Umbilical cord (tissue), 2 donors: ENCODE measurements at places on chromosomes 2 and 18.
A peak's percentile ranks its signal among the peaks of the same experiment; 100 is the strongest.

GRCh38 chr18:74608681-74609080 lies 11.0 kb downstream of the ZNF407 start:
- no peak for DNase-seq

GRCh38 chr2:41957431-41957830 lies 90.4 kb upstream of the PKDCC start:
- DNase-seq = no peak

DNA sequence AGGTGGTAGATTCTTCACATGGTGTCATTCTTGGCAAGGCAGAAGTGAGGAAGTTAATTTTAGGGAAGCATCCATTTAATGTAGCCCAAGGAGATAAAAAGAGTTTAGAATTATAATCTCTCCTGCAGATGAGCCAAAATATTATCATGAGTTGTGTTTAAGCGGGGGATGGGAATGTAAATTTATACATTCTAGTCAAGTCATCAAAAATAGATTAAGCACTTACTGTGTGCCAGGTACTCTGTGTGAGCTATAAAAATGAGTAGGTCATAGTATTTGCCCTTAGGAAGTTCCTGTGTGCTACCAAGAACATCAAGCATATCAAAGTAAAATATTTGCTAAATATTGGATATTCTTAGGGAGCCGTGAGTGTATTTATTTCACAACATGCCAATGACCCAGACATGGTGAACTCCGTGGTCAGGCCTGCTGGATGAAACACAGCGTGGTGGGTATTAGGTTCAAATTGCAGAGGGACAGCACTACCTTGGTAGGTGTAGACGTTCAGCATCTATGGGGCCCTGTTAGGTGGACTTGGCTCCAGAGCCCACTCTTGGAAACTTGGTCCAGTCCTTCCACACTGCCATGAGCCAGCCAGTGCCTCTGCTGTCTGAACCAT lies 37.4 kb downstream of the MEIS1 start:
- DNase-seq = no peak

DNA sequence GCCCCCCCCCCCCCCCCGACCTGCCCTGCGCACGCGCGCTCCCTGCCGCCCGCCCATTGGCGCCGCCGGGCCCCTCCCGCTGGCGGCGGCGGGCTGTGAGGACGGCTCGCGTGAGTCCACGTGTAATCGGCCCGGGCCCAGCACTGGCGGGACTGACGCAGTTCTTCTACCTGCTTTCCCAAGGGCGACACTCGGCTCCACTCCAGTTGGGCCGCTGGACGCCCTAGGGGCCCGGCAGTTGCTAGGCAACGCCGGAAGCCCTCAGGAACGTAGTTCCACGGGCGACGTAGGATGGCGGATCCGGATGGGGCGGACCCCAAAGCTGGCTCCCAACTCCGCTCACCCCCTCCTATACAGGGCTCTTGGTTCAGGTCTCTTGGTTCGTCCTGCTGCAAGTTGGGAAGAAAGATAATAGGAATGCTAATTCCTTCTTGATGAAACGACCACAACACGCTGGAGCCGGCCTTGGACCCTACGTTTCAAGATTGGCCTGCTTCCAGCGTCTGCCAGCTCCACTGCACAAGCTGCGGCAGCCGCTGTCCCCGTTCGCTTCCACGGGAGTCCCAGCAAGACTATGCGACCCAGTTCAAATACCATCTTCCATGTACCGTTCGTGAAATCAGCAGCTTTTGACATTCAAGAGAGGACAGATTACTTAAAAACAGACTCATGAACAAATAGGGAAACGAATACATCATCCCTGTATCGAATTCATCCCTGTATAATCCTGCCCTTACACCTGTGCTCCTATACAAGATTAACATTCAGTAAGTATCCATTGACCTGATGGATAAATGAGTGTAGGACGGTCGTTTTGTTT lies 415 bp upstream of the MCFD2 start:
- DNase-seq = peak; percentile 94

- no peak for DNase-seq
Observed at GRCh38 chr18:46338766-46339165, 234.6 kb downstream of the HAUS1 start.

GRCh38 chr18:68757126-68757525 lies 40.8 kb upstream of the CCDC102B start:
- peak; percentile 67 for DNase-seq

DNA sequence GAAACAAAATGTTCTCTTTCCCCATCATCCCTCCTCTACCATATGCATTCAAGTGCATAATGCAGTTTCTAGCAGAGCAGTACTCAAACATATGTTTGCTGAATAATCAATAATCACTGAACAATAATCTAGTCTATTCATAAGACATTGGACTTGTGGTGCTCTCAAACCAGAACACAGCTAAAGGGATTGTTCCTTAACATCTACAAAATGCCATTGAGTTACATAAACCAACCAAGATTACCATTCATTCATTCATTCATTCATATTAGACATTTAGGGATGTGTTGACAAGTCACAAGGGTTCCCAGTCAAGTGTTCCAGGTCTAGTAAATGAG lies 3.9 kb downstream of the CLHC1 start:
- no peak for DNase-seq
